ENCODE measurements at places on chromosomes 4 and X.
A peak's percentile ranks its signal among the peaks of the same experiment; 100 is the strongest.

- no peaks in the 10 kb centered on the region for H3K4me1 ChIP-seq
- H3K27me3 ChIP-seq = peaks cover 6% of the 10 kb centered on the region
- DNase-seq = no peak
- no peaks in the 10 kb centered on the region for H3K36me3 ChIP-seq
These were observed 119.5 kb downstream of the GLRA3 start for GRCh38 chr4:174709526-174709925.

DNA sequence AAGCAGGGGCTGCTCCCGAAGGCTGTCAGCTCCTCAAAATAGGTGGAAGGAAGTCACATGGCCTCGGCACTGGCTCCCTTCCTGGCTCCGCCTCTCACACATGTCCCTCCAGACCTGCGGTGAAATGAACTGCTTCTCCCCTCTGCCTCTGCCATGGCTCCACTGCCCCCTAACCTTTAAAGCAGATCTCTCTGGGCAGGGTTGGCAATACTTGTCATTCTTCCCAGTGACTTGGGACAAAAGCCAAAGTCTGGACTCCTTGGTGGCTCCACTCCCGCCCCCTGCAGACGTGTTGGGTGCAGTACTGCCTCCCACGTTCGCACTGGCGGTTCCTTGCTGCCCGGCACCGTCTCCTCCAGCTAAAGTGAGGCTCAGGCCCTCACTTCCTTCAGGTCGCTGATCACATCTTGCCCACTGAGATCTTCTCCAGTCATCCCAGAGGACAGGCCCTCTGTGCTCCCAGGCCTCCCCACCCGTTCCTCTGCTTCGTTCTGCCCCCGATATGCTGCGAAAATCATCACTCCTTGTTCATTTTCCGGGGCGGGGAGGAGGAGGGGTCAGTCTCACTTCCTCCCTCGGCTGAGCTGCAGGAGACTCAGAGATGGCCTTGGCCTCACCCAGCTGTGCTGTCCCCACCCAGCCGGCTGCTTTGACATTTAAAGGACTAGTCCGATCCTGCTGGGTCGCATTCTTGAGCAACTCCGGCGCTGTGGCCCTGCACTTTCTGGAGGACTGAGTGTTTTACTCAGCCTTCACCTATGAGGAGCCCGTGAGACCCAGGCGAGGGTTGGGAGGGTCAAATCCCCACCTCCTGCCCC lies 97.4 kb downstream of the PHKA2 start:
- no peaks in the 10 kb centered on the region for H3K27me3 ChIP-seq
- peak overlapping the region; percentile 93 for H3K27ac ChIP-seq
- H3K36me3 ChIP-seq = no peaks in the 10 kb centered on the region

DNA sequence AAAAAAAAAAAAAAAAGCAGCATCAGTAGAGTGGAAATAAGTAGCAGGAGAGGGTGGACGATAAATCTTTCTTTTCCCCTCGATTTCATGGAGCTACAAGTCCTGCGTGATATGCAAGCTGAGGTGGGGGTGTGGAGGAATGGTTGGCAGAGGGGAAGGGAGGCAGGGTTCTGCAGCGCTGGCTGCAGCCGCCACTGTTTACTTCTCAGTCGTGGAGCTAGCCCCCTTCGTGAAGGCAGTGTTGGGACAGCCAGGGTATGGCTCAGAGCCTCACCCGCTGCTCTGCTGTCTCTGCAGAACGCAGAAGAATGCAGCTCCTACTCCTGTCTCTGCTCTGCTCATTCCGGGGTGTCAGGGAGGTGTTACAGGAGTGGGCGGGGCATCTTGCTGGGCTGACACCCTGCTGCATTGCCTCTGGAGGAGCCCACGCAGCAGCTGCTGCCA lies 140.6 kb downstream of the GPM6A start:
- no peaks in the 10 kb centered on the region for H3K36me3 ChIP-seq
- H3K27me3 ChIP-seq = no peaks in the 10 kb centered on the region
- H3K4me1 ChIP-seq = peaks cover 4% of the 10 kb centered on the region
- peak overlapping the region; percentile 51 for H3K4me3 ChIP-seq

DNA sequence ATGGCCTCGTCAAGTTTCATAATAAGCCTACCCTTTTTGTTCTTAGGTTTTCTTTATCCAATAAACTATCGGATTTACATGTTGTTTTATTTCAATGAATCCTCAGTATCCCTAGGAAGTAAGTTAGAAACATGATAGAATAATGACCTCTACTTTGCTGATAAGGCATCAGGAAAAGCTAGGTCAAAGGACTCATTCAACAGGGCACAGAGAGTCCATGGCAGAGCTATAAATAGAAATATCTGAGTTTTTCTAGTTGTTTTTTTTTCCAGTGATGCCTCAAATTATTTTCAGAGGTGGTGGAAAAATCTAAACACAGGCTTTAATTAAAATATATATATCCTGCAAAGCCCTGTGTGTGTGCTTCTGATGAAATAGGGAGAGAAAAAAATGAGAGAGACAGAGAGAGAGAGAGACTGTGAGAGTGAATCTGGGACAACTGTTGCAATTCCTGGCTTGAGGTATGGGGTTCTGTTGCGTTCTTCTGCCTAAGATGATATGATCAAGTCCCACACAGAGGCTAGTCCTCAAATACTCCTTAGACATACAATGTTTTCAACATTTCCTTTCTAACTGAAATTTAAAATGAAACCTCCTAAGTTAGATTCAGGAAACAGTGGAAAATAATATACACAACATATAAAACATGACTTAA lies 139.9 kb downstream of the HDX start:
- no peak for DNase-seq
- no peaks in the 10 kb centered on the region for H3K4me1 ChIP-seq
- H3K27me3 ChIP-seq = no peaks in the 10 kb centered on the region
- H3K27ac ChIP-seq = no peak overlapping the region

GRCh38 chr4:70816894-70817293 lies 22.8 kb downstream of the GRSF1 start:
- H3K27ac ChIP-seq = no peak overlapping the region
- peaks cover 20% of the 10 kb centered on the region for H3K4me1 ChIP-seq
- H3K36me3 ChIP-seq = peaks cover 28% of the 10 kb centered on the region
- no peak for DNase-seq
- no peaks in the 10 kb centered on the region for H3K27me3 ChIP-seq
- H3K4me3 ChIP-seq = no peak overlapping the region

DNA sequence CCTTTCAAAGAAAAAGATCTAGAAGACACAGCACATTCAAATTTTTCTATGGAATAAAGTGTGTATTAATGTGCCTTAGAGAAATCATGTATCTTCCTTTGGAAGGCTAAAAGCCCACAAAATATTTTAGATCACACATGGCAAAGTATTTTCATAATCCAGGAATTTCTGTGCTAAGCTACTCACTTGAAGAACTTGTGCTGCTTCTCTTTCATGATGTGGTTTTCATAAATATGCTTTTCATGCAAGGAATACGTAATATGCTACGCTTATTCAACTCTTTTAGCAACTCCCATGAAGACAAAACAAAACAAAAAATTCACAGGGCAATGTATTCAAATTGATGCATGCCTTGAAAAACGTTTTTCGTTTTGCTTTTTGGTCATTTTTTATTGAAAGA lies 125.6 kb downstream of the ARHGAP24 start:
- no peak overlapping the region for H3K27ac ChIP-seq
- no peak overlapping the region for H3K4me3 ChIP-seq
- peaks cover 14% of the 10 kb centered on the region for H3K36me3 ChIP-seq
- peaks cover 5% of the 10 kb centered on the region for H3K4me1 ChIP-seq
- H3K27me3 ChIP-seq = no peaks in the 10 kb centered on the region

- no peak for DNase-seq
- H3K4me3 ChIP-seq = no peak overlapping the region
- no peak overlapping the region for H3K27ac ChIP-seq
- H3K27me3 ChIP-seq = no peaks in the 10 kb centered on the region
These were observed 231.1 kb downstream of the STPG2 start for GRCh38 chr4:97912156-97912555.

DNA sequence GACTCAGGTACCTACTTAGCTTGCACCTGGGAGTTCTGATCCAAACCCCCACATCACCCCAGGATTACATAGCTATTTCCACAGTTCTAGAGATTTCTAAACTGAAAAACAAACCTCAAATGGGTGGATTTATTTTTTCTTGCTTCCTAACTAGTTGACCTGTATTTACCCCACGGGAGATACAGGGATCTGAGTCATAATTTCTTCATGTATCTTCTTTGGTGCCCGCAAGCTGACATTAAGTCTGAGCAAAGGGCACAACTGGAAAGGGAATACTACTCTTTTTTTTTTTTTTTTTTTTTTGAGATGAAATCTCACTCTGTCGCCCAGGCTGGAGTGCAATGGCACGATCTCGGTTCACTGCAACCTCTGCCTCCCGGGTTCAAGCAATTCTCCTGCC lies 10.0 kb upstream of the ELOVL6 start:
- H3K36me3 ChIP-seq = no peaks in the 10 kb centered on the region
- DNase-seq = no peak

DNA sequence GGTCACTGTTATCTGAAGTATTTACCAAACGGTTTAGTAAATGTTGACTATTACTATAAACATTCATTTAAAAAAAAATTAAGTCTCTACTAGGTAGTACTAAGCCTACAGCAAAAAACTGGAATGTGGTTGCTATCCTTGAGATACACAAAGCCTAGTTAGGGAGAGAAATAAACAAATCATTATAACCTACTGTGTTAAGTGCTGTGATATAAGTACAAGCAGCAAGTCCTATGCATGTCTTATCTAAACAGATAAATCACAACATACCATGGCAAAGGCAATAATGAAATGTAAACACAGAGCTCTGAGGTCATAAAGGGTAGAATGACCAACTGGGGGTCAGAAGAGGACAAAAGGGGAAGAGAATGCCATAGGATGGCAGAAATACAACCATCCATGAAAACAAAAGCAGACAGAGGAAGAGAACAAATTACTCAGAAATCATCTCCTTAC lies 92.2 kb downstream of the RNF150 start:
- H3K27me3 ChIP-seq = peaks cover 3% of the 10 kb centered on the region
- no peak overlapping the region for H3K4me3 ChIP-seq
- H3K4me1 ChIP-seq = no peaks in the 10 kb centered on the region
- H3K27ac ChIP-seq = no peak overlapping the region
- no peaks in the 10 kb centered on the region for H3K36me3 ChIP-seq
- no peak for DNase-seq

- peaks cover 13% of the 10 kb centered on the region for H3K36me3 ChIP-seq
- DNase-seq = no peak
- no peaks in the 10 kb centered on the region for H3K27me3 ChIP-seq
- no peak overlapping the region for H3K4me3 ChIP-seq
- H3K27ac ChIP-seq = no peak overlapping the region
These were observed 65.2 kb downstream of the PARM1 start for GRCh38 chr4:74997948-74998729.

DNA sequence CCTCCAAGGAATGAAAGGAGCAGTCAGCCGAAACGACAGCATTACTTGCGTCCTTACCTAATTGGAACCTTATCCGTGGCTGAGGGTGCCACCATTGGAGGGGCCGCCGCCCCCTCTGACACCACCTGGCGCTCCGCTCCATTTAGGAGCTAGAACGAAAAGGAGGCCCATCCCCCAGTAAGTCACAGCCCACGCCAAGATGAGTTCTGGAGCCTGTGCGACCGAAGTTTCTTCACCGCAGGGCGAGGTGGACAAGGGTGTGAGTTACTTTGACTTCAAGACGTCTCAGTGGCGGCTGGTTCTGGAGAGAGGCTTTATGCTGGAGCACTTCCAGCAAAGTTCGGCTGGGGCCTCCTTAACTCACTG lies 729 bp upstream of the IRF2 start:
- H3K4me1 ChIP-seq = peaks cover 38% of the 10 kb centered on the region
- peak; percentile 54 for DNase-seq
- no peaks in the 10 kb centered on the region for H3K27me3 ChIP-seq
- H3K36me3 ChIP-seq = peaks cover 35% of the 10 kb centered on the region
- peak overlapping the region; percentile 98 for H3K4me3 ChIP-seq

DNA sequence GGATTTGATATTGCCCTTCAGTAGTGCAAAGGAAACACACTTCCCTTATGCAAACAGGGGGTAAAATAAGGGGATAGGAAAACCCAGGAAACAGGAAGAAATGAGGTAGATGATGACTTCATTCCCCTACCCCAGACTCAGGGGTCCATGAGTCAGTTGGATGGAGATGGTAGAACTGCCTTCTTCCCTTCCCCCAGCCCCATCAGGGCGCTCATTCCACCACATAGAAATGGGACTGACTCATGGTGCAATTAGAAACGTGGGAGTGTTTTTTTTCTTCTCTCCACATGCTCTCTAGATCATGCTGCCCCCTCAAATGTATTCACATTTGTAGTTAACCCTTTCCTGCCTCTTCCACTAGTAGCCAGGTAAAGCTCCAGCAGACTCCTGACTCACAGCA lies 23.1 kb upstream of the ARMCX2 start:
- H3K4me1 ChIP-seq = no peaks in the 10 kb centered on the region
- H3K36me3 ChIP-seq = no peaks in the 10 kb centered on the region
- H3K4me3 ChIP-seq = no peak overlapping the region
- H3K27ac ChIP-seq = no peak overlapping the region
- H3K27me3 ChIP-seq = peaks cover 5% of the 10 kb centered on the region

All from stimulated activated naive B cell treated with anti-CD40 and anti-IgM and Interleukin-4, amounts not matched to agents 10 μg/mL and 1 μg/mL and 100 μg/mL, for 72 hours (primary cell).